ENCODE measurements at places on chromosomes 1 and 21.

DNA sequence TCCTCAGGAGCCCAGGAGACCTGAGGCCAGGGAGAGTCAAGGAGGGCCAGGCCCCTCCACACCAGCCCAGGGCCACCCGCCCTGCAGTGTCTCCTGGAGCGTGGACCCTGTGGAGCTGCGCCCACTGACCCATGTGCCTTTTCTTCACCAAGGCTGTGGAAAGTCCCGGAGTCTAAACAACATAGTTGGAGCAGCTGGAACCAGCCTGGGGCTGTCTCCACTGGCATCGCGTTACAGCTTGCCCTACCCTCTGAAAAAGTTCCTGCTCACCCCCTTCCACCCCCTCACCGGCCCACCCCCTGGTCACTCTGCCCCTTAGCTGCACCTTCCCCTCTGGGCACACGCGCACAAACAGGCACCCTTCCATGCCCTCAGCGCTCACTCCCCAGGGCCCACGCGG, 18.3 kb downstream of the KCNC4 start:
- DNase-seq = no peak

DNA sequence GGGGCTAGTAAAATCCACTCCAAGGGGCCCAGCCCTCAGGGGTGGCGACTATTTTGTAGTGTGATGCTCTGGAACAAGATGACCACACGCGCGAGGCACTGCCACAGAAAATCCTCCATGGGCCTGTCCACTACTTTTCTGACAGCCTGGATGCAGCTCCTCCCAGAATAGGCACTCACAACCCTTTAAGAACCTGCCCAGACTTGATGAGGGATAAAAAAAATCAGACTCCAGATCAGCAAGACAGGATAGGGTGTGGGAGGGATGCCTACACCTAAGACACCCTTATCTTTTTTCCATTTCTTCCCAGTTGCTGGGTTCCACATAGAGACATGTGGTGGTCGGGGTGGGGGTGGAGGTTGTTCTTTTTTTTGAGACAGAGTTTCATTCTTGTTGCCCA, 33.5 kb downstream of the PCAT6 start:
- no peak for DNase-seq

- peak; percentile 11 for DNase-seq
These were observed 12.6 kb downstream of the NHLH2 start for GRCh38 chr1:115828101-115829022.

DNA sequence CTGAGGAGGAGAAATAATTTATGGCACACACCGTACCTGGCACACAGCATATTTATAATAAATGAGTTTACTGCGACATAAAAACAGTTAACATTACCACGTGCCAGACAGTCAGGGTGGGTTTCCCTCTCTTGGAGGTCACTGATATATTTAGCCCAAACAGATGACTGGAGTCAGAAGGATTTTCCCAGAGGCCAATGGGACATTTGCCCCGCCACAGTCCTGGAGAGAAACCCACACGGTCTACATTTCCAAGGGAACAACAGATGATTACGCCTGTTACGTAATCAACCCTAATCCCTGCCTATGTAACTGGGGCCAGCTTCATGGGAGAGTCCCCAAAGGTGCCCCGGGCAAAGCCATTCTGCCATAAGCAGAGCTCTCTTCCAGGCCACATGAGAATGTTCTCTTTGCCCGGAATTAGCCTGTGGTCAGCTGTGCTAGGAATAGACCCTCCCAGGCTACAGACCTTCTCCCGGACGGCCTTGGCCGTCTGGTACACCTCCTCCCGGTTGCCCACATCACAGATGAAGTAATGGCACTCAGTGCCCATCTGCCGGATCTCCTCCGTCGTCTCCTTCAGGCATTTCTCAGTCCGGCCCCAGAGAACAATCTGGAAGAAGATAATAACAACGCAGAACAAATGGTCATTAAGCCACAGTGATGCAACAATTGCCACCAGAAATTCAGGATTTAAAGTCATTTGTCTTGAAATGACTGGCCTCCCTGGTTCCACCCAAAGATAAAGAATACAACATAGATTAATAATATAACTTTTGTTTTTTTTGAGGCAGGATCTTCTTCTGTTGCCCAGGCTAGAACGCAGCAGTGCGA, 37.7 kb downstream of the DHRS3 start:
- DNase-seq = no peak

GRCh38 chr1:12615159-12615864, 2.7 kb downstream of the DHRS3 start:
- DNase-seq = no peak

Measured in activated naive CD8-positive, alpha-beta T cell treated with anti-CD3 and anti-CD28 coated beads, Interleukin-2, amount 50 U/mL, for 24 hours (primary cell).